ENCODE measurements at places on chromosomes 7 and 10.
A peak's percentile ranks its signal among the peaks of the same experiment; 100 is the strongest.

DNA sequence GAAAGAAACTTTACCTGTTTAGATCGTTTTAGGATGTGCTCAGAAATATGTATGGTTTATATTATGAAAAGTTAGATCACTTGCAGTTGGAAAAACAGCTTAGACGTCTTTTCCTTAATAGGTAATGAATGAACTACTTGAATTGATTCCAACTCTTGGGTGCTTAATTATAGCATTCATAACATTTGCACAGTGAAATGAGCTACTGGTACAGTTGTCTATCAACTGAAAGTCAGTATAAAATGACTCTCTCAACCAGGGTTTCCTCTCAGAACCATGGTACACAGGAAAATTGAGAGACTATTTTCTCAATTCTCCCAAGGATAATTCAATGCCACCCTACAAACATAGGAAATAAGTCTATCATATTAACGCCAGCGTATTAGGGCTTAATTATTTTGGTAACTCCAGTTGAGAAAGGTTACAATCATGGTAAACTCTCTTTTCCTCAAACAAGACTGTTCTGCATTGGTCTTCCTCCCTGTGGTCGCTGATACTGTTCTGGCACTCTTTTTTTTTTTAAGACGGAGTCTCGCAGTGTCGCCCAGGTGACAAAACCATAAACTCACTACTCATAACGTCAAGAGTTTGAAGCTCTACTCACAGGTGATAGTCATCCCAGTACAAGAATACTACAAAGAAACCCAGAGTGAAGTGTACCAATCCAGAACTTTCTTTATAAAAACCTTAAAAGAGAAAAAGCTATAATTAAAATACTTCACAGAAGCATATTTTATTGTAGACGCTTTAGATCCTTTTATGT lies 2.0 kb downstream of the ANLN start:
- peak; percentile 6 for DNase-seq

DNA sequence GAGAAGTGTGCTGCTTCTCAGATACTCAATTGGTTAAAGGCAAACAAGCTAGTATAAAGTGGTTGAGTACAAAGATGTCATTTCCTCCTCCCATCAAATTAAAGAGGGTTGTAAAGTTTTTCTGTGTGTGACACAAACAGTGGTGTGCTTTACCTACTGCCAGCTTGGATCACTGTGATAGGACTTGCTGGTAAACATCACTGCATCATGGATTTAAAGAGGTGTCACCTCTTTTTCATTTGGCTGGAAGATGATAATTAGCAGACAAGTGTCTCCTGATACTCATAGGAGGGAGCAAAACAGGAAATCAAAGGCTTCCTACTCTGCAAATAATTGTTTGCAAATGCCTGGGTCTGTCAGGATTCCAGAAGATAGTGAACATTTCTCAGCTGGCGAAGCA lies 200.5 kb downstream of the MDFIC start:
- no peak for DNase-seq

GRCh38 chr7:86926732-86927131 lies 132.7 kb downstream of the ELAPOR2 start:
- DNase-seq: peak; percentile 53

GRCh38 chr7:69199661-69200060 lies 398.6 kb upstream of the AUTS2 start:
- no peak for DNase-seq

- no peak for DNase-seq
Measured at GRCh38 chr7:139054101-139054500, 18.3 kb upstream of the ZC3HAV1L start.

GRCh38 chr10:3961082-3961481 lies 176.1 kb upstream of the KLF6 start:
- DNase-seq: no peak

DNA sequence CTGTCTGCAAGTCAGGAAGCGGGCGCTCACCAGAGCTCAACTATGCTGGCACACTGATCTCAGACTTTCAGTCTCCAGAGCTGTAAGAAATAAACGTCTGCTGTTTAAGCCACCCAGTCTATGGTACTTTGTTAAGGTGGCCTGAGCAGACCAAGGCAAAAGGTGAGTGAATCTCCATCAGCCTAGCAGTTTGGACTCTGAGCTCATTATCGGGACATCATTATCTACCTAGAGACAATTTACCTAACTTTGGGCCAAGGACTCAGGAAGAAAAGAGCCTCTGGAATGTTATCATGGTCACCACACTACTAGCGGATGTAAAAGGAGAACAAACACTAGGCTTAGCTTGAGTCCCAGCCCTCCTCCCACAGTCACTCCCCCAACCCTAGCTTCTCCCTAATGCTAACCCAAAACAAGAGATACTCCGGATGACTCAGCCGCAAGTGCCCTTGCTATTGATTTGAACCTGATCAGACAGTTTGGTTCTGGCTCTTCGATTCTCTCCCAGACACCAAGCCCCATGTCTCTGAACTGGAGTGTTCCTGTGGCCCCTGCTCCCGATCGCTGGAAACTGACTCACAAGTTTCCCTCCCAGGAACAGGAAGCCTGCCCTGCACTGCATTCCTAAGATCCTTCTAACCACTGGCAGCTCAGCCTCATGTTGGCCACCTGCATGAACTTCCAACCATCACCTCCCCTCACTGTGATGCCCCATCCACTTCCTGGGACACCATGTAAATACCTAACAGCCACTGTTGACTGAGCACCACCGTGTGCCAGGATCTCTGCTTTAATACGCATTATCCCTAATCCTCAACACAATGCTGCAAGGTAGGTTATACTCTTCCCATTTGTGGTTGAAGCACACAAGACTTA lies 34.5 kb downstream of the CREB3L2 start:
- DNase-seq: no peak

DNA sequence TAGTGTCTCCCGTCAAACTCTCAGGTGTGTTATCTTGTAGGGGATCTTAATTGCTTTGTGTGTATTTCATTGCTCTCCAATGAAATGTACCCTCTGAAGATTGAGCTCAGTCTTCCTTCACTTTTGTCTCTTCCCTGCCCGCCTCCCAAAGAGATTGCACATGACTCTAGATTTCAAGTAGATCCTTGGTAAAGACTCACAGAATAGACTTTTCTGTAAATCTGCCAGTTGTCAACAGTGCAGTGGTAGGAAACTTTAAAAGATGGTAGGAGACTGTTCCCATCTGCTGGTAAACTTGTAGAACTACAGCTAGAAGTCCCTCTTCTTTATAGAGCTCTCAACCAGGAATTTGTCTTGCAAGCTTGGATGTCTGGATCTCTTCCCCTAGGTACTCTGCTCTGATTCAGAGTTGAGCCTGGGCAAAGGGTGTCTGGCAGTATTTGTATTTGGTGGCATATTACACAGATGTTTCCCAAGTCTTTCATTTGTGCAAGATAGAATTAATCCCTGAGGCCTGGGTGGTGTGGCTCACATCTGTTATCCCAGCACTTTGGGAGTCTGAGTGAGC lies 9.6 kb downstream of the CCL26 start:
- peak; percentile 56 for DNase-seq
